ENCODE measurements at places on chromosomes 4 and X.

GRCh38 chr4:7059662-7060061 is 8.2 kb downstream of the GRPEL1 start:
- DNase-seq: no peak

- DNase-seq: no peak
These were observed 201.2 kb downstream of the NPNT start for GRCh38 chr4:106096454-106096853.

- DNase-seq: no peak
These were observed 46.6 kb downstream of the MAP7D3 start for GRCh38 chrX:136204571-136204970.

DNA sequence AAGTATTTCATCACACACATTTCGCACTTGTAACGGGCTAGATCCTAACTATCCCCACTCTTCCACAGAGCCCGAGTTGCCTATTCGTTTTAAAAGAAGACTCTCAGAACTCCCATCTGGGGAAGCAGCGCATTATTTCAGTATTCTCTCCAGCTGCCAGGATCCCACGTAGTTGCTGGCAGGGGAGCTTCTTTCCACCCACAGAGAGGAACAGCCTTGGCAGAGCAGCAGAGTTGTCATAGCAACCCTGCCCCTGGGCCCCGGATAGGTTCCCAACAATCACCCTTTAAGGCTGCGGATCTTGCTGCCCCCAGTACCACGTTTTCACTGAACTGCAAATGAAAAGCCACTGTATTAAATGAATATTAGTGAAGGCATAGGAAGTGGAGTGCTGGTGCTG is 106.7 kb downstream of the GPM6A start:
- DNase-seq: no peak

DNA sequence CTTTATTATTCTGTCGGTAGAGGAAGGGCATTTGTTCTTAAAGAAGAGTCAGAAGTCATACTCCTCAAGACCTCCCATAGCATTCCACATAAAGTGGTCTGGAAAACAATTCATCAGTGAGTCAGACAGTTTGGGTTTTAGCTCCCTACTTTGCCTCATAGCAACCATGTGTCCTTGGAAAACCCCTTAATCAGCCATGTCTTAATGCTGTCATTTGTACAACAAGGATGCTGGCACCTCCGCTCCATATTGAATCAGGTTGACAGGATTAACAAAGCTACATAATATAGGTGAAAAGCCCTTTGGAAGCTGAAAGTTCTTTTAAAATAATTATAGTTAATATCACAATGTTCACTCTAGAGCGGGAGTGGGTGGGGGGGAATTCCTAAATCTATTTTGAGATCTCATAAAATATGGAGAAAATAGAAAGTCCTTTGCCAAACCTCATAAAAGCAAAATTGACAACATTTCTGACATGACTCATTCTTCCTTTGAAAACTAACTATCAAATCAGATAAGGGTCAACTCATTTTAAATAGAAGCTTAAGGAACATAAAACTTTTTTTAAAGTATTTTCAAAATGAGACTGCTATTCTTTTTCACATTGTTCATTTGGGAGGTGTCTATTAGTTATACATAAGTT is 37.3 kb upstream of the GUCY1A1 start:
- no peak for DNase-seq

DNA sequence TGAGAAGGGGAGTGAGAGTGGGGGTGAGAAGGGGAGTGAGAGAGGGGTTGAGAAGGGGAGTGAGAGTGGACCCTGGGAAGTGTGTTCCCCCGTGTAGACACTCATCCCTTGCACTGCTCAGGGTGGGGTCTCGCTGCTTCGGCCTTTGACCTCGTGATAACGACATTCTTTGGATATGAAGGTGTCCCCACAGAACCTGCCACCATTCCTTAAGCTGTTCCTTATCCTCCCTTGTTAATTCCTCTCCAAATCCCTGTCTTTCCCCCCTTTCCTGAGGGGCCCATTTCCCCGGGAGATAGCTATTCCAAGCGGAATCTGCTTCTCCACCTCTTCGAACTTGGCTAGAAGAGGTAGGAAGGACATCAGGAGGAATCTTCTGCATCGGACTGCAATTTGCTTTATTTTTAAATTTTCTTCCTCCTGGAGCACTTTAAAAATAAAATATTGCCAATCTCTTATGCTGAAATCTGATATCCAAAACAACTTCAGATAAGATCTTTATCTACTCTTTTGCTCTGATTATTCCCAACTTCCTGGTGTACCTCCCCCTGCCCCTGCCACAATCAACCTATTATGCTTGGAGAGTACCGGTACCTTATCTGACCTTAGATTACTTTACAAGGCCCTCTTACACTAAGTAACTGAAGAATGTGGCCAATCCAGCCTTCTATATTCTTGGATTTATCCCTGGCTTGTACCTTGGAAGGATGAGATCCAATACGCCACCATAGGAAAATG is 15.6 kb downstream of the TRIML1 start:
- no peak for DNase-seq

DNA sequence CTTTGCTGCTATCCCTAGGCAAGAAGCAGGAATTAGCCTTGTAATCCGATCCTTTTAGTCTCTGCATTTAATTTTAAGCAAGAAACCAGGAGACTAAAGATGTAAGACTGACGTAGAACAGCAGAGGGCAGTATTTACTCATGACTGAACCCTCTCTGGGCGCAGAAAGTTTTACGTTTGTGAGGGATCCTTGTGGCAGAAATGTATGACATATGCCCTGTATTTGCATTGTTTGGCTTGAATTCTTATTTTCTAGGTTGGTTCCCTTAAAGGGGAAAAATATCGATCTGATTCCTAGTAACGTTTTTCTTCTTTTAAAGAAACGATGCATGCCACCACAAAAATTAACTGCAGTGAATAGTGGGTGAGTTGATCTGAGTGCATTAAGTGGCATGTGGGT is 1.3 kb upstream of the FAT4 start:
- no peak for DNase-seq

- no peak for DNase-seq
These were observed 101.2 kb downstream of the CBR4 start for GRCh38 chr4:168908851-168909273.

DNA sequence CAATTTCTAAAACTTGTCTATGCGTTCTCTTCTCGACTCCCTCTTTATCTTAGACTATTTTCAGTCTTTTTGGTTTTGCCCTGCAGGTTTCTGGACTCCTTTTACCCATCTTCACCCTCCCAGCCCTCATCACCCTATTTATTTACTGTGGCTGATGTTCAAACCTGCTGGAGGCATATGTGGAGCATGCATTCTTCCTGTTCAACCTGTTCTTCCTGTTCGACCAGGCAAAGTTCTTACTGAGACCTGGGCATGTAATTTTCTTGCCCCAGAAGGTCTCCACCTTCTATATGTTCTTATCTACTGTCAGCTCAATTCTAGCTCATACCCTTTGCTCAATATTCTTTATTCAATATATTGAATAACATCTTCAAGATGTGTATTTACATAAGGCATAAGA is 69.4 kb upstream of the AGA start:
- no peak for DNase-seq

DNA sequence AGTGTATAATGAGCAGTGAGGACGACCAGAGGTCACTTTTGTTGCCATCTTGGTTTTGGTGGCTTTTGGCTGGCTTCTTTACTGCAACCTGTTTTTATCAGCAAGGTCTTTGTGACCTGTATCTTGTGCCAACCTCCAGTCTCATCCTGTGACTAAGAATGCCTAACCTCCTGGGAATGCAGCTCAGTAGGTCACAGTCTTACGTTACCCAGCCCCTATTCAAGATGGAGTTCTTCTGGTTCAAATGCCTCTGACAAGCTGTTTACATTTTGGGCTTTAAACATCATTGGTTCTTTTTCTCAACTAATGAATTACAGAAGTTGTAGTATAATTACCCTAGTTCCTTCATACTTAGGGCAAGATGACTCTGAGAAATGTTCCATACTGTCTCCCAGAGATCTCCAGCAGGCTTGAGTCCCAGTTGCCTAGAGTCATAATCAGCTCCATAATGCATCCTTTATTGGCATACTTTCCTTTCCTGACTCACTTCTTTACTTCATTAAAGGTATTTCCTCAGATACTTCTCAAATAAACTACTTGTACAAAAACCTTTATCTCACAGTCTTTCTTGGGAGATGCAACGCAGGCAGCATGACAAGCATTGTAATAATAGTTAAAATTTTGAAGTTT is 136.5 kb downstream of the KDM6A start:
- DNase-seq: no peak

DNA sequence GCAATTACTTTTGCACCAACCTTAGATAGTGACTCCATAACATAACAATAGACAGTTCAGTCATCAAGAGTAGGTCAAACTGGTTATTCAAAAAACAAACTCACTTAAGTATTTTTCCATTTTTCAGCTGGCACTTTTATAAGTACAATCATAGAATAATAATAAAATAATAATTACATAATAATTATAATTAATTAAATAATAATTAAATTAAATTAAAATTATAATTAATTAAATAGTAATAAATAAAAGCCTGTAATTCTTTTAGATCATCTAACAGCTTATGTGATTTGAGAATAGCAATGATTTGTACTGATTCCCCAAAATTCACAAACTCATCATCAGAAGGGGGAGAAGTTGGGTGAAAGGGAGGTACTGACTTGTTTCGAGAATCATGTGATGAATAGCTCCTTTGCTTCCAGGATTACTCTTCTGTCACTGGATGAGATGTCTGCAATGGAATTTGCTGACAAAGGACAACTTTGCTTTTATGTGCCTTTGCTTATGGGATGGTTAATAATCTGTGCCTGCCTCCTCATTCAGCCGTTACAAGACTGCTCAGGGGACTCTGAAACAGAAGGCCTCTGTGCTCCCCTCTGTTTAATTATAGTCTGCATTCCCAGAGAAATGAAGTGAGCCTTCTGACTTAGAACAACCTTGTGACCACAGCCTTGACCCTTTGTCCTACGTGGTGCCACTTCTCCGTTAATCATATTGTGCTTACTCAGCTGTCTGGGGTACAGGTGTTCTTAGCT is 104.8 kb upstream of the ENPEP start:
- no peak for DNase-seq

- DNase-seq: no peak
These were observed 194.0 kb downstream of the COX18 start for GRCh38 chr4:72875545-72875944.

DNA sequence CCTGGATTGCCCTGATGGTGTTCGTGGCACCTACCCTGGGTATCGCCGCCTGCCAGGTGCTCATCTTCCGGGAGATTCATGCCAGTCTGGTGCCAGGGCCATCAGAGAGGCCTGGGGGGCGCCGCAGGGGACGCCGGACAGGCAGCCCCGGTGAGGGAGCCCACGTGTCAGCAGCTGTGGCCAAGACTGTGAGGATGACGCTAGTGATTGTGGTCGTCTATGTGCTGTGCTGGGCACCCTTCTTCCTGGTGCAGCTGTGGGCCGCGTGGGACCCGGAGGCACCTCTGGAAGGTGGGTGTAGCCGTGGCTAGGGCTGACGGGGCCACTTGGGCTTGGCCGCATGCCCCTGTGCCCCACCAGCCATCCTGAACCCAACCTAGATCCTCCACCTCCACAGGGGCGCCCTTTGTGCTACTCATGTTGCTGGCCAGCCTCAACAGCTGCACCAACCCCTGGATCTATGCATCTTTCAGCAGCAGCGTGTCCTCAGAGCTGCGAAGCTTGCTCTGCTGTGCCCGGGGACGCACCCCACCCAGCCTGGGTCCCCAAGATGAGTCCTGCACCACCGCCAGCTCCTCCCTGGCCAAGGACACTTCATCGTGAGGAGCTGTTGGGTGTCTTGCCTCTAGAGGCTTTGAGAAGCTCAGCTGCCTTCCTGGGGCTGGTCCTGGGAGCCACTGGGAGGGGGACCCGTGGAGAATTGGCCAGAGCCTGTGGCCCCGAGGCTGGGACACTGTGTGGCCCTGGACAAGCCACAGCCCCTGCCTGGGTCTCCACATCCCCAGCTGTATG is 1.8 kb downstream of the AVPR2 start:
- no peak for DNase-seq

DNA sequence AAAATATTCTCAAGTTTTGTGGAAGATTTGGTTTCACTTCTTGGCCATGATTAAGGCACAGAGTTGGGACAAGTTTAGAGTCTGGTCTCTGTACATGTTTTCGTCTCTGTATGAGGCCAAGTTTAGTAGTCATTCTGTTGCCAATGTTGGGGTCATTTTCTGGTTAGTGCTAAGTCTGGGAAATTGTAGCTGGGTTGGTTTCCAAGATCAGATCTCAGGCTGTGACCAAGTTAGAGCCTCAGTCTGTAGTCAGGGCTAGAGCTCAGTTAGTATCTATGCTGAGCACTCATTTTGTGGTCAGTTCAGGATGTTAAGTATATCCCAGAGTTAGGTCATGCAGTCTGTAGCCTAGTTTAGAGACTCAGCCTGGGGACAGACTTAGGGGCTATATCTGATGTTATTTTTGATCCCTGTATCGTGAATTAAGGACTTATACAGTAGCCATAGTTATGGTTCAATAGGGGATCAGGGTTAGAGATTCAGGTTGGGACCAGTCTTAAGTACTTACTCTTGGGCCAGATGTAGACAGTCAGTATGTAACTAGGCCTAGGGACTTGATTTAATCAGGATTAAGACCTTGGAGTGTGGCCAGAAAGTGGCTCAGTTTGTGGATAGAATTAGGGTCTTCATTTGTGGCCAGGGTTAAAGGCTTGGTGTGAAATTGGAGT is 6.6 kb upstream of the ENOX2 start:
- DNase-seq: no peak

DNA sequence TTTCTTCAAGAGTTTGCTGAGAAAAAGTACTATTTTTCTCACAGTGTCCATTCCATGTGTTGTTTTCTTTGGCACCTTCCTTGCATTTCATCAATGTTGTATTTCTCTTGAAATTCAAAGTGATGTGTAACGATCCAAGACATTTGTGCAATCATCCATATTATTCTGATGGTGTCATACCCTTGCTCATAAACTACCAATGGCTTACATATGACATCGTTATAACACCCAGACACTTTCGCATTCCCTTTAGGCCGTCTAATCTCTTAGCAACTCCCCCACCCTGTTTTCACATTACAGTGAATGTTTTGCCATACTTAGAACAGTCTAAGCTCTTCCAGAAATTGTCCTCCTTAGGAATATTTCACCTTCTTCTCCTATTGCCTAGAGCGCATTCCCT is 1779.0 kb downstream of the PCDH7 start:
- DNase-seq: no peak

GRCh38 chrX:8196776-8197175 is 25.7 kb upstream of the VCX2 start:
- DNase-seq: no peak

- DNase-seq: no peak
These were observed 212.0 kb upstream of the AFF2 start for GRCh38 chrX:148288451-148288850.

- no peak for DNase-seq
These were observed 9.0 kb upstream of the BCOR start for GRCh38 chrX:40106676-40107290.

DNA sequence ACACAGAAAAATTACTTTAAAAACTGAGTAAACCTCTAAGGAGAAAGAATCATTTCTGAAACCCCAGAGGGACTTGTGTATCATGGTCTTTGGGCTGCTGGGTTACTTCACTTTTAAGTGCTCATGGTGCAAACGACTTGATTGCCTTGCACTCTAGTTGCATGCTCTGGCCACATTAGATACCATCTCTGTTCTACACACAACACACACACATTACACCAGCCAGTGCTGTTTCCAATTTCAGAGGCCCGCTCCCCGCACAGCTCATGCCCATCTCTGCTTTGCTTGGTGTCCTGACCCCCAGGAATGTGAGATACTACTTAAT is 2.1 kb downstream of the PPP3CA start:
- no peak for DNase-seq

Measured in activated T-helper 9 cell treated with anti-CD3 and anti-CD28 coated beads, Interleukin-2, amount 50 U/mL, for 16 hours (primary cell).